ENCODE measurements at places on chromosomes 4 and X.

DNA sequence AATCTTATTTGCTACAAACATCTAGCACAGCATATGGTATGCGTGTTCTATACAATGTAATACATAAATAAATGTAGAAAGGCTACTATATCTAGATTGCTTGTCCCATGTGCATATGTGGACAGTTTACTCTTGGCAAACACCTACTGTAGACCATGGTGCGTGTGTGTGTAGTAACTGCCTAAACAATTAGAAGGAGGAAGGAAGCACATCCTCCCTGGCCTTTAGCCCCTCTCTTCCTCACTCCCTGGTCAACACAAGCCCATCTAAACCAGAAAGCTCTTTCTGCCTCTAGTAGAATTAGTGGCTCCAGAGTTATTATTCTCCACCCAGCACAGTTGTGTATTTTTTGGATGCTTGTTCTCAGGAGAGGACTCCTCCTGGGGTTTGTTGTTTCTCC lies 73.9 kb downstream of the KDR start:
- no peak for DNase-seq

DNA sequence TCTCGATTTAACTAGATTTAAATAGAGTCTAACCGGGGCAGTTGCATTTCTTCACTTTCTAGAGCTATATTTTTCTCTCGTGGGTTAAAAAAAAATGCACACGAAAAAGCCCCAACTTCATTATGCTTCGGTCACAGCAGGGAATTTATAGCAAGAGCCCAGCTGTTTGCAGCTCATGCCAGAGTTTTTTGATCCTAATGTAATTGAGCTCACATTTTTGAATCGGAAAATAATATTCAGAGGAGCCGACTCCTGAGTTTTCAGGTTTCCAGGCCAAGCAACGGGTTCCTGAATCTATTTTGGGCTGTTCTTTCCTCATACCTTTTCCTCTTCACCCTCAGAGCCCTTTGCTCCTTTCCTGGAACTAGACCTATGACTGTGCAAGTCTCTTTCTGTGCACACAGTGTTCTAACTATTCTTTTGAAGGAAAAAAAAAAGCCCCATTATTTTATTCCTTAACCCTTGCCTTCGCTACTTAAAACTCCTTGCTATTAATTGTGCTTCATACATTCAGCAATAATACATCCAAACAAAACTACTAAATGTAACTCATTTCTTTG lies 27.5 kb upstream of the ESX1 start:
- DNase-seq = no peak

DNA sequence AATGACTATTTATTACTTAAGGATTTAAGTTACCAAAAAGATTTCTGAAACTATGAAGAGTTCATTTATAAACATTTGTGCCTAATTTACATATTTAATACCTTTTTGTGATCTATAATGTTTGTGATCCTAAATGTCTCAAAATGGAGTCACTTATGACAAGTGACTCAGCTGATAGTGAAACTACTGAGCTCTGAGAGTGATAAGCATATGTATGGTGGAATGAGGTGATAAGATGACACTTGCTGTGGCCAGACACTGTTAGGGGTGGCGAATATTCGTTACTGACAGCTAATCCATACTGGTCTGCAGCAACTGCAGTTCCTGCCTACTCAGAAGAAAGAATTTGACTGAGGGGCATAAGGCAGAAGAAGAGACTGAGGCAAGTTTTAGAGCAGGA lies 5.5 kb upstream of the NXF3 start:
- DNase-seq = no peak

DNA sequence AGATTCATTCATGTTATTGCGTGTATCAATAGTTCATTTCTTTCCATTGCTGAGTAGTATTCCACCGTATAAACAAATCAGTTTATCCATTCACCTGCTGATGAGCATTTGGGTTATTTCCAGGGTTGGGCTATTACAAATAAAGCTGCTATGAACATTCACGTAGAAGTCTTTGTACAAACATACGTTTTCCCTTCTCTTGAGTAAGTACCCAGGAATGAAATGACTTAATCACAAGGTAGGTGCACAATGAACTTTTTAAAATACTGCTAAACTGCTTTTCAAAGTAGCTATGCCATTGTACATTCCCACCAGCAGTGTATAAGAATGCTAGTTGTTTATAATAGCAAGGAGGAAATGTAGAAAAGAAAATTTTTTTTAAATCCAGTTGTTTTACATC lies 35.9 kb downstream of the SYTL4 start:
- DNase-seq = no peak

DNA sequence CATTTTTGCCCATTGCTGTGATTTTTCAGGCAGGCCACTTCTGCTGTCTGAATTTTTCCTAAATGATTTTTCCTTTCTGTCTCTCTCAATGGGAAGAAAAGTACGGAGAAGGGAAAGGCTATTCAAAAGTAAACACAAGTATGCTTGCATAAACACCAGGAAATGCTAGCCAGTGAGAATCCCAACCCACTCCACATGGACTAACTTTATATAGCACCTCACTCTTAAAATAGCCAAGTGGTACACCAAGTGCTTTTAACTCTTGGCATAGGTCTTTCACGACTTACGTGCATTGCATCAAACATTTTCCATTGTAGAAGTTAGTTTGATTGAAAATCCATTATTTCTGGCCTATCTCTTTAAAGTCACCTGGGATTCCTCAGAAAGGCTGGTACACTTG lies 178.9 kb upstream of the SPANXN1 start:
- no peak for DNase-seq

- no peak for DNase-seq
Observed at GRCh38 chrX:39516427-39516841, 581.3 kb downstream of the BCOR start.
